Fibroblast of skin of back (primary cell): ENCODE measurements at places on chromosomes 3 and 15.

- peak; percentile 16 for DNase-seq
These were observed 7.9 kb upstream of the BNC1 start for GRCh38 chr15:83292317-83292716.

DNA sequence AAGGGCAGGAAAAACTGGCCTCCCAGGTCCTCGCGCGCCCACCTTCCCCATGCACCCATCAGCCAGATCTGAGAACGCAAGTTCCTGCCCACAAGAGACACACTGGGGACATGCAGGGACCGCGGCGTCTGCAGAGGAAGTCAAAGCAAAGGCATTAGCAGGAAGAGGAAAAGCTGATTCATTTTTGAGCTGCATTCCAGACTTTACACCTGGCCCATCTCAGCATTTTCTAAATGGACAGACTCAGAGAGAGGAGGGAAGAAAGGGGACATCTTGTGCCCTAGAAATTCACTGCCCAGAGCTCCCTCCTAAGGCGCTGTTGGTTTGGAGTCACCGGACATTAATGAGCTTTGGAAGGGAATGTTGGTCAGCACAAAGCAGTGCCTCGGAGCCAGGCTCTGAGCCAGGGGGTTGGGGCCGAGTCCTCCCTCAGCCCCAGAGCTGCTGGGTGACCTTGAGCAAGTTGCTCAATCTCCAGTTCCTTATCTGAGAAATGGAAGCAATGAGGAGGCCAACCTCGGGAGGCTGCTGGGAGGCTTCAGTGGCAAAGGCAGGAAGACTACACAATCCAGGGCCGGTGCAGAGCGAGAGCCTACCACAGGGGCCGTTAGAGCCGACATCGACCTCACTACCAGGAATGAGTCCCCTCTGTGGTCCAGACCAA lies 150.5 kb upstream of the IQSEC1 start:
- DNase-seq: no peak

- DNase-seq: no peak
These were observed 1.3 kb upstream of the SLITRK3 start for GRCh38 chr3:165197481-165197800.

DNA sequence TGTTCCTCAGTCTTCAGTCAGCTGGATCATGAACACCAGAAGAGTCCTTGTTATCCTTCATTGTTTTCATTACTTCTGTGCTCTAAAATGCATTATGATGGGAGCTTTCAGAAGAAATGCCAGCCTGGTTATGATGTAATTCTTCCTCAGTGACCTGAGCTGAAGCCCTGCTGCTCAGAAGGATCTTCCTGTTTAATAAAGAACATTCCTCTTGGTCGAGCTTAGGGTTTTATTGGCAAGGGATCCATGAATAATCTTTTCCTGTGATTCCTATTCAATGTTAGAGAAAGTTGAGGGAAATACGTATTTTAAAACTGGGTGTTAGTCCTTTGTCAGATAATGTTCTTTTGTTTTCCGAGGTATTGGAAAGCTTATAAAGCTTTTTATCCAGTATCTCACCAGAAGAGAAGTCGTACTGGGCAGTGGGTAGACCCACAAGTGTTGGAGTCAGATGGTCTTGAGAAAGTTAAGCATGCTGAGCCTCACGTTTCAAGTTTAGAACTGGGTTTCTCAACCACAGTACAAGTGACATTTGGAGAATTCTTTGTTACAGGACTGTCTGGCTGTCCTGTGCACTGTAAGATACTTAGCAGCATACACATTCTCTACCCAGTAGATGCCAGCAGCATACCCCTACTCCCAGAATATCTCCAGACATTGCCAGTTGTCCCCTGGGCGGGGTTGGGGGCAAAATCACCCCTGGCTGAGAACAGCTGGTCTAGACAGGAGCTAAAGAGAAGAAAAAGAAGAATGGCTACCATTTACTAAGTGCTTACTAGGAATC lies 212.3 kb upstream of the BHLHE40 start:
- DNase-seq: no peak

DNA sequence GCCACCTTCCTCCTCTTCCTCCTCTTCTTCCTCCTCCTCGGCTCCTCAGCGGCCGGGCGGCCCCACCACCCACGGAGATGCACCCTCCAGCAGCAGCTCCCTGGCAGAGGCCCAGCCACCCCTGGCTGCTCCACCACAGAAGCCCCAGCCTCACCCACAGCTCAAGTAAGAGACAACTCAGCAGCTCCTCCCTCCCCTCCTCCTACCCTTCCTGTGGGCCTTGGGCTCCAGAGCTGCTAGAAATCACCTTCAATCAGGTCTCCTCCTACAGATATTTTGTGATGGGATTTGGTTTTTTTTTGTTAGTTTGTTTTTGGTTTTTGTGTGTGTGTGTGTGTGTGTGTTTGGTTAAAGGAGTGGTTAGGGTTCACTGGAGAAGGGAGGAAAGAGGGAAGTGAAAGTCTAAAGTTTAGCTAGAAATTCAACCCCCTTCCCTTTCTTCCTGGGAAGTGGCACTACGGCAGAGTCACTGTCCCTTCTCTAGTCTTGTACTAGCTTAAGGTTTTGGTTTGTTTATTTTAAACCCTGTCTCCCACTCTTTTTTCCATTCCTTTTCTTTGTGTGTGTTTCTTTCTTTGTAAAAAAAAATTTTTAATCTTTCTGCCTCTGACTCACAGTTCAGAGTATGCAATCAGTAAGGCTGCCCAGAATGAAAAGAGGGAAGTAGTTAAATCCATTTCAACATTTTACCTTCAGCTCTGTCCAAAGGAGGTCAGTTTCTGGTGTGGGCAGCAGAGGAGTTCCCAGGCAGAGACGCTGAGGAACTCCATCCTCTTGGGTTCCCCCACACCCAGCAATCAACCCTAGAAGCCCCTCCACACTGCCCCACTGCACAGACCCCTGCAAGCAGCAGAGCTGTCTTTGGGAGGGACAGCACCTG lies 29.0 kb upstream of the TIMP4 start:
- DNase-seq: peak; percentile 76

GRCh38 chr3:112759681-112760080 lies 87.0 kb downstream of the CD200R1L start:
- peak; percentile 16 for DNase-seq

GRCh38 chr15:59157396-59157795 lies 49.2 kb upstream of the LDHAL6B start:
- DNase-seq: no peak

- DNase-seq: peak; percentile 73
These were observed 15.4 kb downstream of the SCN5A start for GRCh38 chr3:38634111-38634510.

DNA sequence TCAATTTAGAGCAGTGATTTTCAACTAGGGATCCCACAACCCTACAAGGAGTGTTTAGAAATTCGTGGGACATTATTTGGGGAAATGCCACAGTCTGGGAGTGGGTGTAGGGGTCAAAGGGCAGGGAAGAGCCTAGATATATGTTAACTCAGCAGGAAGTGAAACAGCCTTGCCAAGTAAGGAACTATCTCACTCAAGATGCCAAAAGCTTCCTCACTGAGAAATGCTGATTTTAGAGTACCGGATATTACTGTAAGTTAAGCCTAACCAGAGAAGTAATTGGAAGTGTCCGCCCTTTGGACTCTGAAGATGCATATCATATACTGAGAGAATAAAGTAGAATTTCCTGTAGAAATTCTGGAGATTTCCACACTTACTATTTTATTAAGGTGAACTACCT lies 158.6 kb downstream of the BBX start:
- DNase-seq: no peak

DNA sequence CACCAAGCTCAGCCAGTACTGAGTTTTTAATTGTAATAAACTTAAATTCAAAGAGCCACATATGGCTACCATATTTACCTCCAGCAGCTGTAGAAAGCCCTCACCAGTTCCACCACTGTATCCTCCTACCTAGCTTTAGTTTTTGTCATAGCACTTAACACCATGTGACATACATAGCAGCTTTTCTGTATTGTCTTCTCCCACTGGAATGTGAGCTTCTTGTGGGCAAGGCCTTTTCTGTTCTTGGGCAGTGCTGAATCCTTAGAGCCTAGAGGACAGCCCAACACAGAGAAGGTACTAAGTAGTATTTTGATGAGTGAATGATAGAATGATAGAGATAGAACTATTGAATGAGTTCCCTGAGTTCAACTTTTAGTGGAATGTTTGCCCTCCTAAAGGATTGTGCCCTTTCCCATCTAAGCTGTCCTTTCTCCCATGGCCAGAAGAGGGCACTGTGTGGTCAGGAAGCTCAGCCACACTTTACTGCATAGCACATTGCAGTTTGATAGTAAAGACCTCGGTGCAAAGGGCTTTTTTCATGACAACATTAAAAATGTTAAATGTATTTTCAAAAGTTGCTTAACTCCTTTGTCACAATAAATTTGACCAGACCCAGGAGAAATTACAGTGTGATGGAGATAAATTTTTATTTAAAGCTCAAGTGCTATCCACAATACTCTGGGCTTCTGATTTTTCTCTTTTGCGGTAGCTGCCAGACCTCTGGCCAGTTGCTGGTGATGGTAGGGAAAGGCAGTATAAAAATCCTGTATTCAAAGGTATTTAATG lies 115.8 kb downstream of the GHSR start:
- DNase-seq: peak; percentile 65

DNA sequence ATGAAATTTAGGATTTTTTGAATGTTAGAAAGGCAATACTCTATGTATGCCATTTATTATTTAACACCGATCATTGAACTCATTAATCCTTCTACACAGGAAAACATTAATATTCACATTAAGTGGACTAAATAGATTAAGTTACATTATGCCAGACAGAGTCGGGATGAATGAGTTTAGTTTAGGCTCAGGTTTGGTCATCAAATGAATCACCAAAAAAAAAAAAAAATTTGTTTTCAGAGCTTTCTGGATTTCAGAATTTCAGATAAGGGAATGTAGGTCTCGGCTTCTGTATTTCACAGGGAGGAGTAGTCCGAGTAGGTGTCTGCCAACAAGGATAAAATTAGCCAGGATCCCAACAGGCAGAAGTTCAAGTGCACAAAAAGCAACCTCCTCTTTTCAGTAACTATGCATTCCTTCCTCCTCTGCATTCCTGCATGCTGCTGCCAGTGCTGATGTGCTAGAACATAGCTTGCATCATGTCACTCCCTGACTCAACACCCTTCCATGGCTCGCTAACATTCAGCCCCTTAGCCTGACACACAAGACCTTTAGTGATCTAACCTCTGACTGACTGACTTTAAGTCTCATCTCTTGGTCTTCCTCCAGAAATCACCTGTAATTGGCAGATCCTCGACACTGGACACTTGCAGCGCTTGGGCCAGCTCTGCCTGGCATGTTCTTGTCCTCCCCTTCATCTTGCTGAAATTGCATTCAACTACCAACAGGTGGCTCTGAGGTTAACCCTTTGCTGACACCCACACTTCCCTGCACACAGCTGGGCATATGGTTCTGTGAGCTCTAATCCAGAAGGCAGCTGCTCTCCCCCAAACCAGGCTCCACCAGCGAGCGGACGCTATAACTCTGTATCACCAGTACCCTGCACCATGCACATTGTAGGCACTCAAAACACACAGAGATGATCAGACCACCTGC lies 145.4 kb upstream of the PROK2 start:
- DNase-seq: peak; percentile 58

- DNase-seq: peak; percentile 97
These were observed 759 bp downstream of the AMOTL2 start for GRCh38 chr3:134373271-134374104.

DNA sequence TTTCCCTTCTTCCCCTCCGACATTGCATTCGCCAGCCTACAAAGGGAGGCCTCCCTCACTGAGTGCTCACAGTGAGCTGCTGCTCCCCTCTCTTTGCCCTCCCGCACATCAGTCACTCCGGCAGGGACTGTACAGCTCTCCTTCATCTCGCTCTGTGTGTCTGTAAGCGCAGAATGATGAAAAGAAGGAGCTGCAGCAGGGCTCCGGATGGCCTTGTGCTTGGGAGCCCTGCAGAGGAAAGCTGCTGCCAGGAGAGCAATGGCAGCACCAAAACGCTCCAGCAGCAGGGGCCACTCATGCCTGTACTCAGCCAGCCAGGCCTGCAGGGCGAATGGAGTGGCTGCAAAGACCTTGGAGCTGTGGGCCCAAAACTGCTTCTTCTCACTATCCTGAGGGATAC lies 107.0 kb upstream of the NSMCE3 start:
- DNase-seq: no peak

GRCh38 chr3:50450209-50450921 lies 53.1 kb downstream of the CACNA2D2 start:
- no peak for DNase-seq

GRCh38 chr3:8954938-8955763 lies 8.1 kb downstream of the RAD18 start:
- DNase-seq: peak; percentile 48

GRCh38 chr15:71259866-71260265 lies 144.6 kb downstream of the THSD4 start:
- DNase-seq: no peak
